ENCODE measurements at places on chromosomes 3 and 15.
A peak's percentile ranks its signal among the peaks of the same experiment; 100 is the strongest.

DNA sequence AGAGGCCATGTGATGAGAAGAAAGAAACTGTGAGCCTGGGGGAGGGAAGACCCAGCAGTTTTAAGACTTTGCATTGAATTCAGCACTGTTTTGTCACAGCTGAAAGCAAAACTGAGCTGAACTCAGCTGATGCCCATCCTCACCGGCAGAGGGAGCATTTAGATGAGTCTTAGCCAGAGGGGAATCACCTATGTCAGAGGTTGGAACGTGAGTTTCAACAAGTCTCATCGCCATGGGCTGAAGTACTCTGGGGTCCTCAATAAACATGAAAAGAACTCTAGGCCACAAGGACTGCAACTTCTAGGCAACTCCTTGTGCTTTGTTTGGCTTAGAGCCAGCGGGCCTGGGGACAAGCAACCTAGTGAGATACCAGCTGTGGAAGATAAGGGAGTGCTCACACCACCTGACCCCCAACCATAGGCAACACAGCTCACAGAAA lies 324.5 kb downstream of the TBL1XR1 start:
- H3K27me3 ChIP-seq: no peaks in the 10 kb centered on the region
- H3K4me1 ChIP-seq: no peaks in the 10 kb centered on the region
- DNase-seq: peak; percentile 27
- H3K4me3 ChIP-seq: no peak overlapping the region
- no peaks in the 10 kb centered on the region for H3K36me3 ChIP-seq

GRCh38 chr3:171028025-171028778 lies 1.7 kb upstream of the SLC2A2 start:
- no peak overlapping the region for H3K27ac ChIP-seq
- no peaks in the 10 kb centered on the region for H3K4me1 ChIP-seq
- no peaks in the 10 kb centered on the region for H3K36me3 ChIP-seq
- H3K27me3 ChIP-seq: no peaks in the 10 kb centered on the region

- H3K36me3 ChIP-seq: no peaks in the 10 kb centered on the region
- no peak overlapping the region for H3K4me3 ChIP-seq
- no peaks in the 10 kb centered on the region for H3K27me3 ChIP-seq
- H3K4me1 ChIP-seq: peaks cover 4% of the 10 kb centered on the region
- H3K27ac ChIP-seq: no peak overlapping the region
- DNase-seq: no peak
Measured at GRCh38 chr3:72386327-72387000, 461.8 kb downstream of the SHQ1 start.

DNA sequence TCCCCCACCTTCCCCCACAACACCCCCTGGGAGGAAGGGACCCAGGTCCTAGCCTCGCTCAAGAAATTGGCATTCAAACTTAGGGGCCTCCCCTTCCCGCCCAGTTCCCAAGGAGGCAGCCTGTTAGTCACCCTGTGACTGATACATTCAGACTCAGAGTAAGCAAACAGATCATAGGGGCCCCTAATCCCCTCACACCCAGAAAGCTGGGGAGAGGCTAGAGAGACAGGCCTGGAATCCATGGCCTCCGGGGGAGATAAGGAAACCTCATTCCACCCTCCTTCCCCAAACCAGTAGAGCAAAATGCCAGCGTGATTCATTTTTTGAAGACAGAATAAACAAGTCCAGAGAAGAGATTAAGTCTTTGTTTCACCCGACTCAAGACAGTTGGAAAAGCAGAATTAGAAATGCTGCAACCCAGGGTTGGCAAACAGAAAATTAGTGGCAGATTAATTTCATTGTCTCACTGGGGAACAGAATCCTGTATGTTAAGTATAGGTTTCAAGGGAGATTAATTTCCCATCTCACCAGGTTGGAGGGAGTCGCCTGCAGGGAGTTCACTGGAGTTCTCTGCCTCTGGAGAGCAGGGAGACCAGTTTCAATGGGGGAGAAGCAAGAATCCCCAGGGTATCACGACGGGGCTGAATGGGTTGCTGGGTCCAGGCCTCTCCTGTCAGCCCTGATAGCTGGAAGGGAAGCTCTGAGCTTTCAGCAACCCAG lies 268.3 kb downstream of the UACA start:
- H3K27ac ChIP-seq: no peak overlapping the region
- no peaks in the 10 kb centered on the region for H3K4me1 ChIP-seq
- no peak for DNase-seq
- no peaks in the 10 kb centered on the region for H3K36me3 ChIP-seq

DNA sequence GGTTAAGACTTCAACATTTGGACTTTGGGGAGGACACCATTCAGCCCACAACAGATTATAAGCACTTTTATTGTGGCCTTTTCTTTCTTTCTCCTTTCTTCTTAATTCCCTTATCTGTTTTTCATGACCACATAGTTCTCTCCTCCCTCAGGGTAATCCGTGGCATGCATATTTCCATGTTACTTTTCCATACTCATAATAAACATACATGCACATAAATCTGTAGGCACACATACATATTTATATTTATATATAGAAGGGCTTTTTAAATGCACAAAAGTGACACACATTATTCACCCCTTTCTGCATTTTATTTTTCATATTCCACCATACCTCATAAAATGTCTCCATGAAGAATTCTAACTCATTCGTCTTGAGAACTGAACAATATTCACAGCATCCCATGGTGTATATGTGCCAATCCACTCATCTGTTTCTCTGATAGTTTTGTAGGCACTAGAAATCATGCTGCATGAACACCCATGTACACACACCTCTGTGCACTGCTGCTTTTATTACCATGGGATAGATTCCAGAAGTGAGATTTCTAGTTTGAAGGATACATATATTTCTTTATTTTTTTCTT lies 38.1 kb upstream of the GADL1 start:
- DNase-seq: no peak
- H3K4me3 ChIP-seq: no peak overlapping the region
- H3K4me1 ChIP-seq: peaks cover 6% of the 10 kb centered on the region
- no peaks in the 10 kb centered on the region for H3K36me3 ChIP-seq
- H3K27me3 ChIP-seq: no peaks in the 10 kb centered on the region

DNA sequence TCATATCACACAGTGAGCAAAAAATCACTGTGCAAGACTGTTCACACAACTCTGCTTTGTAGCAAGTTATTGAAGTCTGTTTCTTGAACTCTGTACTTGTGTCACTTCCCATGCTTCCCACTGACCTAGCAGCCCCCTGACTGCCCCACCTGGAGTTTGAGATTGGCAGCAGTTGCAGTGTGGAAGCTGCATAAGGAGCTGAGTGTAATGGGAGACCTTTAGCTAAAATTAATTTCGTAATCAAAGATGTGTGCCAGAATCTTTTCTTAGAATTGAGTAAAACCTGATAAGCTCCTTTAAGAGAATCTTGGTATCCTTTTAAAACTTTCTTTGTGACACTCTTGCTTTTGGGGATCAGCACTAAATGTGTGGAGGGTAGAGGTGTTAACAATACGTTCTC lies 42.8 kb downstream of the NKIRAS1 start:
- H3K4me1 ChIP-seq: peaks cover 28% of the 10 kb centered on the region
- H3K27me3 ChIP-seq: no peaks in the 10 kb centered on the region
- no peak for DNase-seq

DNA sequence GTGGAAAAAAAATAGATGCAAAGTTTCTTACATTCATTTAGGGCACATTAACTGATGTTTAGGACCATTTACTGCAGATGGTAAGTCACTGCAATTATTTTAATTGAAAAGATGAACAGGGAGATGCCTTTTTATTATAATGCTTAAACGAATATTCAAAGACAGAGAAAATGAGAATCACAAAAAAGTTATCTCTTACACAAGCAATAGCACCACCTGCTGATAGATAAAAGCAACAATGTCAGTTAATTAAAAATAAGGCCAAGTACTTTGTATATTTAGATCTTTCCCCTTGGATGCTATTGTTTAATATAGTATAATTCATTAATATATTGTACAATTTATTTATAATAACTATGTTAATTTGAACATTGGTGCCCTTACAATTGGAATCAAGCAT lies 55.9 kb downstream of the IFT80 start:
- no peak for DNase-seq
- H3K4me3 ChIP-seq: no peak overlapping the region
- H3K27ac ChIP-seq: no peak overlapping the region
- no peaks in the 10 kb centered on the region for H3K4me1 ChIP-seq
- no peaks in the 10 kb centered on the region for H3K36me3 ChIP-seq

- no peak for DNase-seq
- H3K27me3 ChIP-seq: no peaks in the 10 kb centered on the region
- peaks cover 5% of the 10 kb centered on the region for H3K4me1 ChIP-seq
Measured at GRCh38 chr3:106341586-106342162, 472.9 kb upstream of the CBLB start.

DNA sequence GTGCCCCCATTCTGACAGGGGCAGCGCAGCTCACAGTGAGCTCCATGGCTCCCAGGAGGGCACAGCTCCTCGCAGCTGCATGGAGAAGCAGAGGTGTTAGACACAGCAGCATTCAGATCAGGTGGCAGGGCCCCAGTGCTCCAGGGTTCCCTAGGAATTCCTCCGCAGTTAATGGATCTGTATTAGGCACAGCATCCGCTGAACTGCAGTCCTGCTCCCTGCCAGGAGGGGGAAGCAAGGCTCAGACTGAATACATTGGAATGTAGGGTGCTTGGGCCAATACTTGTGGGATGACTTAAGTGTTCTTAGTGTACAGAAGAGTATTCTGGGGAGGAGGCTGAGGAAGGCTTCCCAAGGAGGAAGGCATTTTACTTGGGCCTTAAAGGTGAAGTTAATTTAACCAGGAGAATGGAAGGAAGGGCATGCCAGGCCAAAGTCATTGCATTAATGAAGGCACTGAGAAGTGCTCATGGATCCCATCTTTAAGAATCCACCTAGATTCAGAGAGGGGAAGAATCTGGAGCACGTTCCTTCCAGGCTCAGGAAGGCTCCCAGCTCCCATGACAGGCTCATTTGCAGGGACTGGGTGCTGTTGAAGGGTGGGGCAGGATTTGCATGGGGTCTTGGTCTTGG lies 111.6 kb downstream of the RAB11A start:
- peaks cover 11% of the 10 kb centered on the region for H3K4me1 ChIP-seq
- peaks cover 52% of the 10 kb centered on the region for H3K27me3 ChIP-seq
- no peak overlapping the region for H3K4me3 ChIP-seq
- H3K27ac ChIP-seq: no peak overlapping the region
- DNase-seq: peak; percentile 44

DNA sequence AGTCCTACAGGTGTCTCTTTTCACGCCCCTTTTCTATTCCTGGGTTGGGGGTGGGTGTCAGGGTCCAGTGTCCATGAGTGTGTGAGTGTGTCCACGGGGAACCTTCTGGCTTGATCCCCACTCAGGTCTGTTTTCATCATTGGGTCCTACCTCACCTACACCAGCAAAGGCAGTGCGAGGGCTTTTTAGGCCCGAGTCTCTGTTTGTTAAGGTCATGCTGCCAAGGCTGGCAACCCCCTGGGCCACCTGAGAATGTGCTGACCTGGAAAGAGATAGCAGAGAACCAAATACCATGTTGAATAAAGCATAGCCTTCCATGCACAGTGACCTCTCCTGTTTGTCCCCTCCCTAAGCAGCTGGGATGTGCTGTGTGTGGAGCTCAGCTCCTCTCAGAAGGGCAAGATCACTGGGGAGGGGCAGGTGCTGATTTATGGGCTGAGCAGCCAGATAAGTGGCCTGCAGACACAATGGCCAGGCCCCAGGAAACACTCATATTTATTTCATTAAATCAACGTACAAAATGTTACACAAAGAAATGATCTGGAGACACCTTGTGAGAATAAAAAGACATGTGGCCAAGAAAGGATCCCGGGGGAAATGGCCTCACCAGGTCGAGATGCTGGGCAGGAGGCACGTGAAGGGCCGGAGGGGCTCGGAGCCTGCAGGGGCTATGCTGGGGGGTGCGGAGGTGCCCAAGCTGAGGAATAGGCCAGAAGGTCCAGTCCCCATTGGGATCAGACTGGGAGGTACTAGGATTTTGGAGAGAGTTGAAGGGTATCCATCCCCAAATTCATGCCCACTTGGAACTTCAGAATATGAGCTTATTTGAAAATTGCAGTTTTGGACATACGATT lies 36.1 kb downstream of the RAB6B start:
- H3K4me3 ChIP-seq: no peak overlapping the region
- no peaks in the 10 kb centered on the region for H3K27me3 ChIP-seq
- H3K36me3 ChIP-seq: no peaks in the 10 kb centered on the region
- H3K27ac ChIP-seq: no peak overlapping the region
- DNase-seq: no peak

DNA sequence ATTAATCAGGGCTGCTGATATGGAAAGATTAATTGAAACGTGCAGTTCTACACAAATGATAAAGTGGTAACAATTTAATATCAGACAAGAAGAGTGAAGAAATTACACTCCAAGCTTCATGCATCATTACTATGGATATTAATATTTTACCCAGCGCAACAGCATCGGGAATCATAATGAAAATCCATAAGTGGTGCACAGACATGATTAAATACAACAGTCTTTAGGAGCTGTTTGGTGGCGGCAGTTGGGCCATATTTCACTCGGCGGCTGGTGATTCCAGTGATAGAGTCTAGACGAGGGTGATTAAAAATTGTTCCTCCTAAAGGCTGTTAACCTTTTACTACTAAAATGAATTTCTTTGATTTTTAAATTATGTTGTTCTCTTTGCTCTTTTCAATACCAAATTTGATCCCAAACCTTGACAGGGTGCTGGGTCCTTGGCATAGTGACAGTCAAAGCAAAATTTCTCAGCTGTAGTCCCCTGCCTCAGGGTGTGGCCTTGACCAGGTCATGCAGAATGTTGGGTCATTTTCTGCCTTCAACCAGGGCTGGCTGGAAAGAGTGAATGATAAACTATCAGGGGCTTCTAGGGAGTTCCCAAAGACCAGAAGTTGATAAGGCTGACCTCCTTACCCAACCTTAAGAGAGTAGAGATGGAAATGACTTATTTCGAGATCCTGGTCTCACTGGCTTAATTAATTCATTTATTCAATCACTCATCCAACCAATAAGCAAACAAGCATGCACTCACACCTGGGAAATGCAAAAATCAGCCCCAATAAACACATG lies 392.0 kb downstream of the IL20RB start:
- H3K4me3 ChIP-seq: no peak overlapping the region
- H3K4me1 ChIP-seq: no peaks in the 10 kb centered on the region
- DNase-seq: no peak
- no peaks in the 10 kb centered on the region for H3K36me3 ChIP-seq
- H3K27ac ChIP-seq: no peak overlapping the region
- H3K27me3 ChIP-seq: no peaks in the 10 kb centered on the region

- DNase-seq: no peak
- H3K4me1 ChIP-seq: no peaks in the 10 kb centered on the region
- H3K36me3 ChIP-seq: no peaks in the 10 kb centered on the region
- no peak overlapping the region for H3K4me3 ChIP-seq
Measured at GRCh38 chr3:9125278-9125951, 124.0 kb downstream of the SRGAP3 start.

GRCh38 chr15:35843498-35843897 lies 297.5 kb upstream of the DPH6 start:
- no peaks in the 10 kb centered on the region for H3K27me3 ChIP-seq
- no peak overlapping the region for H3K27ac ChIP-seq
- H3K4me1 ChIP-seq: no peaks in the 10 kb centered on the region
- no peak overlapping the region for H3K4me3 ChIP-seq

- H3K4me1 ChIP-seq: no peaks in the 10 kb centered on the region
- no peak for DNase-seq
- no peak overlapping the region for H3K27ac ChIP-seq
Measured at GRCh38 chr3:39903253-39903652, 93.8 kb downstream of the MYRIP start.

Measured in tibial artery (tissue), 4 donors.